ENCODE measurements at places on chromosomes 5 and 9. TPM values are rescaled to one million over a fixed set of nuclear protein-coding genes. Genes with fewer than 3 reads are reported as not detected.

FKTN gene
- polyA plus RNA-seq = 16.5 TPM

ATP10B gene
- 35.6 TPM for polyA plus RNA-seq

CCDC192 gene
- 0.39 TPM for polyA plus RNA-seq

SLCO6A1 gene
- polyA plus RNA-seq = 0.13 TPM

PCDHGC4 gene
- polyA plus RNA-seq = 1.7 TPM
